ENCODE measurements at places on chromosomes 5 and 9. TPM values are rescaled to one million over a fixed set of nuclear protein-coding genes. Genes with fewer than 3 reads are reported as not detected.

- DNase-seq, result no peak
Measured at GRCh38 chr5:26259081-26259480, 779.3 kb downstream of the CDH9 start.

- DNase-seq, result no peak
Measured at GRCh38 chr5:160240350-160240749, 11.0 kb downstream of the FABP6 start.

The FBXL7 gene
- not detected for total RNA-seq

GRCh38 chr9:32968101-32969011 lies 33.1 kb downstream of the APTX start:
- DNase-seq, result peak; percentile 71

The NEURL1B gene
- 0.16 TPM for total RNA-seq

DNA sequence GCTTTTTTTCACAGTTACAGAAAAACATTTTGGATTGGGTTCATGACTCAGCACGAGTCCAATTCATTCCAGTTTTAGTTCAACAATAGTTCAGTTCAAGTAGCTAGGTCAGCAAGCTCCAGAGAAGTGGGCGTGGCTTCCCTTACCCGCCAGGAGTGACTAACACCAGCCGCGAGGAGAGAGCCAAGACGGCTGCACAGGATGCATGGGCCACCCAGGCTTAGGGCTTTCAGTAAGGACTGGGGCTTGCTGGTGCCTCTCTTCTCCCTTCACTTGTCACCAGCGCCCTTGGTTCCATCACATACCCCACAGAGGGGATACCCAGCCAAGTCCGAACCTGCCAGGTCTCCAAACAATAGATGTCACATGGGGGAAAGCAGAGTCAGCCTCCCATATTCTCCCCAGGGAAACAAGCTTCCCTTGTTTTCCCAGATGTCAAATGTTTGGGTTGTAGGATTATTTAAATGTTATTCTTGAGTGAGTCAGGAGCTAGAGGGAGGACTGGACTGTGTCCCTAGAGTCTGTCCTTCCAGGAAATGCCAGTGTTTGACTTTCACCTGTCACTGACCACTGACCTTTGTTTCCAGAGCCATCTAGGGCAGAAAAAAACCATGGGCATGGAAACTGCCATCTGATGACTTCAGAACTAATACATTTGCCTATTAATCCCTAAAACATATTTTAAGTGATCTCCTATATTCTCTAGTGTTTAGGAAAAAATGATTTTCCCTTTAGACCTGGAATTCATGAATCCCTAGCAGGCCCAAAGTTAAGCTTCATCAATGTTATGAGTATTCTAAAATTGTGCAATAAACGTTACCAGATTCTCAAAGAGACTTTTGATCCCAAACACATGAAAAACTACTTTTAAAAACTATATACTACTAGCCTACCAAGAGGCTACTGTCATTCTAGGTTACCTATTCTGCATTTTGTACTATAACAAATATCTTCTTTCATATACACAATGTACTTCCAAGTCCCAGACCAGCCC lies 51.9 kb downstream of the NIPAL4 start:
- no peak for DNase-seq

GRCh38 chr5:5145651-5146529 lies 5.8 kb downstream of the ADAMTS16 start:
- DNase-seq, result no peak

Data from CD4-positive, alpha-beta T cell (primary cell).